ENCODE measurements at places on chromosomes 11 and 22.
A peak's percentile ranks its signal among the peaks of the same experiment; 100 is the strongest.

GRCh38 chr11:70854201-70854600 is 398.2 kb downstream of the SHANK2 start:
- DNase-seq: no peak

DNA sequence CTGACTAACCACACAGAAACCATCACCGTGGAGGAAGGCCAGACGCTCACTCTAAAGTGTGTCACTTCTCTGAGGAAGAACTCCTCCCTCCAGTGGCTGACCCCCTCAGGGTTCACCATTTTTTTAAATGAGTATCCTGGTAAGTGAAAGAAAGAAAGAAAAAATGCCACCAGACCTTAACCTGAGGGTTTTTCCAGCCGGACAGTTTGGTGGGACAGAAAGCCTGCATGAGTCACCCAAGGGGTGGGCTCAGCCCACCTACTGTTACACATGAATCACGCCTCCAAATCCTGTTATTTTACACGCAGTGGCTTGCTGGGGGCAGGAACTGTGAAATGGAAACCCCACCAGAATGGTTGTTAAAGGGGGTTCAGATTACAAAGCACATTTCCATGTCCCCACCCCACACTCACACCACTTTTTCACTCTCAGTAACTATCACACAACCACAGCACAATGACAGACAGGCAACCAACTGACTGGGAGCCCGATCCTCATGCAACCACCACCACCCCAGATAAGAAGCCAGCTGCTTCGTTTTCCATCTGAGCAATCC is 11.9 kb downstream of the CRTAM start:
- peak; percentile 5 for DNase-seq

- DNase-seq: no peak
Measured at GRCh38 chr22:29073618-29074275, 912 bp downstream of the KREMEN1 start.

DNA sequence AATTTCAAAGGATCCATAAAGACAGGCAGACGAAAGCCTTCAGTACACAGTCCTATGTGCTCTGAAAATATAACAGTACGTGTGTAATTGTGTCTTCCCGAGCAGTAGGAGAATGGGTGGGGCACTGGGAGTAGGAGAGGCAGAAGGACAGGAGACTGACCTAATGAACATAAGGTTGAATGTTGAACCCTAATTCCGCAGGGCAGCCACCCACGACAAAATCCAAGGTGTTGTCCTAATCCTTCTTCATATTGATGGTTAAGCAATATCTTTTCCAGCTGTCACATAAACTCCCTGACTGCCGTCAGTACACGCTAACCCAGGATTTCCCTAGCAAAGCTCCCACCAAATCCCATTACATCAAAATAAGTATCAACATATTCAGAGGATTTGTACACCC is 34.5 kb downstream of the SPATA19 start:
- no peak for DNase-seq

GRCh38 chr22:21726650-21727049 is 8.9 kb downstream of the YPEL1 start:
- peak; percentile 35 for DNase-seq

GRCh38 chr11:102407901-102408300 is 44.7 kb downstream of the TMEM123 start:
- no peak for DNase-seq

DNA sequence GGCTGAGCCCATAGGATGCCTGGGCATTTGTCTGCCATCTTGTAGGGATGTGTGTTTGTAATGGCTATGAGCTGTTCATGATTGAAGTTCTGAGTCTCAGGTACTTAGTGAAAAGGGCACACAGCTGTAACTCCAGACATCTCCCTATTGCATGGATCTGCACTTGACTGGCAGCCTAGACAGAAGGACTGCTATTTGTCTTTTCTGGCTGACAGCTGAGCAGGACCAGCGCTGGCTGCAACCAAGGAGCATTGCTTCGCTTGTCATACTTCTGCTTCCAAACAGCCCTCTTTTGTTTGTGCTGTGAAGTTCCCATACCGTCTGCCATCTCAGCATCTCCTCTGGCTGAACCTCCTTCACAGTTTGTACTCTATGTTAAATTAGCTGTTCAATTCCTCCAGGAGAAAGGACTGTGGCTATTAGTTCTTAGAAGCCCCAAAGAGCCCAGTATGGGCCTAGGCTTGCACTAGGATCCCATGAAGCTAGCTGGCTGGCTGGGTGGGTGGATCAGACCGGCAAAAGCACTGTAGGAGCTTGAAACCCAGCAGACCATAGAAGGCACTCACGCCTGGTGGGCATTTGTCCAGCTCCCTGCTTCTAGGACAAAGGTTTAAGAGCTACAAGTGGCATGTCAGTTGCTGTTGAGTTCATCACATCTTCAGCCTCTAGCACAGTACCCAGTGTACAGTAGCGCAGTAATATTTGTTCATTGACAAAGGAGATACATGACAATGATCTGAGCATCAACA is 20.4 kb downstream of the HIRA start:
- no peak for DNase-seq

DNA sequence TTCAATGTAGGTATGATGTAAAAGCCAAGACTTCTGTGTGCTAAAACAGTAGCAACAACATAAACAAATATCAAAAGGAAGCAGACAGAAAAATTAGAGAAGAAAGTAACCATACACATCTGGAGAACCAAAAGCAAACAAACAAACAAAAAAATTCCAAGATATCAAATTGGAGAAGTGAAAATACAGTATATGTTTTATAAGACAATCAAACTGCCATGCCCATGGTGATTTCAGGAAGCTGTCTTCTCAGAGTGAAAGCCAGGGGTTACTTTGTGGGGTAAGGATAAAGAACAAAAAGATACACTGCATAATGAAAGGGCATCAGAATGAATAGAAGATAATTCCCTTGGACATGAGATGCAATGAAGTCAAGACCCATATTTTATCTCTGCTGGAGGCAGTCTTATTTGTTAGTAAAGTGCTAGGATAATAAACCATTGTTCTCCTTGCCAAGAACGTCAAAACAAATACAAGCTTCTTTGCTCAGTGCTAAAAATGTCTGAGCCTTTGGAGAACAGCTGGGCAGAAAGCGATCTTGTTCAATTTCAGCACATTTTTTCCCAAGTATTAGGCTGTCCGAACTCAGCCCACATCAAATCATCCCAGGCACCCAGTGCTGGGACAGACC is 38.1 kb upstream of the LDLRAD3 start:
- no peak for DNase-seq

- no peak for DNase-seq
Measured at GRCh38 chr11:108466405-108466804, 924 bp downstream of the C11orf65 start.

GRCh38 chr11:129951201-129951865 is 51.3 kb downstream of the PRDM10 start:
- no peak for DNase-seq

GRCh38 chr11:65424205-65425104 is 1.9 kb downstream of the NEAT1 start:
- peak; percentile 61 for DNase-seq

DNA sequence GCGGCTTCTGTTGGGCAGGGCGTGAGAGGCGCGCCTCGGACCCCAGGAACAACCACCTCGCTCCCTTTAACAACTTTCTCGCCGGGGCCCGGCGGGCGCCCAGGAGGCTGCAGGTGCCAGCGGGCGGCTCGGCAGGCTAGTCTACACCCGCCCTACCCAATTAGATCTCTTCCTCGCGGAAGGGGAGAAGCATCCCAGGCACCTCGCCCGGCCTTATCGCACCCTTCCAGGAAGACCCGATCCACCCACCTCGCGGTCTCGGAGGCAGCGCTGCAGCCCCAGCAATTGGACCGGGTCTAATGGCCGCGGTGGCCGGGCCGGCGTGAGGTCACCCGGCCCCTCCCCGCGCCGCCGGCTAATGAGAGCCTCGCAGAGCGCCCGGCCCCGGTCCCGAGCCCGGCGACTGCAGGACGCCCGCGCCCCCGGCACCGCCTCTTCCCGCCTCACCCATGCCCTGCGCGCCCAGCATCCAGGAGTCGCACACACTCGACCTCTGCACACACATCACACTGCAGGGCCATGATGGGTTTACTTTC is at the start of gene PLAAT3:
PLAAT3 (minus strand) TSS at position 298 of the 536 bp plus-strand sequence. CDS start 419 bp downstream, outside the sequence.
- DNase-seq: peak; percentile 11

GRCh38 chr22:32411402-32411801 is 645 bp downstream of the RTCB start:
- no peak for DNase-seq

DNA sequence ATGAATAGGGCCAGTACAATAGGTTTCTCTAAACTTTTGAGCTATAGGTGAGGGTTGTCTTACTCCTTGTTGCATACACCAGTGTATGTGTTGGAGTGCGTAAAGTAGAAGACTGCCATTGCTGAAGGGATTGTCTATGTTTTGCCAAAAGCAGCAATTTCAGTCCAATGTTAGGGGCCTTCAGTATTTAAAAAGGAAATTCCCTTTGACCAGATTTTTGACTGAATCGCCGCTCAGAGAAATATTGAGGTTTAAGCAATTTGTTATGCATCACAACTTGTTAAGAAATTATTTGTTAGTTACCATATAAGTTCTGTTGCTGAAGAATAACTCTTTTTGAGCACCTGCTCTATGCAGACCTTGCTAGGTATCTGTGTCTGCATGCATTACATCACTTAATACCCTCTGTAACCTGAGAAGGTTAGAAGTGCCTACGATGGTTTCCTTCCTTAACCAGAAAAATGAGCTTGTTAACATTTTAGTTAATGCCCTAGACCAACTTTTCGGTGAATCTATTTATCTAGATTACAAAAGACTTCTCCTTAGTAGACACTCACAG is 33.9 kb downstream of the MMP20 start:
- DNase-seq: no peak

DNA sequence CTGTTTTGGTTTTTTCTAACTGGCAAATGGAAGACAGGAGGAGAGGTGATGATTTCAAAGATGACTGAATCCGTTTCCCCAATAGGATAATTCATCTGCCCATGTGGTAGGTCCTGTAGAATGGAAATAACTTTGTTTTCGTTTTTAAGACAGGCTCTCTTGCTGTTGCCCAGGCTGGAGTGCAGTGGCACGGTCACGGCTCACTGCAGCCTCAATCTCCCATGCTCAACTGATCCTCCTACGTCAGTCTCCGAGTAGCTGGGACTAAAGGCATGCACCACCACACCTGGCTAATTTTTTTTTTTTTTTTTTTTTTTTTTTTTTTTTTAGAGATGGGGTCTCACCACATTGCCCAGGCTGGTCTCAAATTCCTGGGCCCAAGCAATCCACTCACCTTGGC is 77.4 kb upstream of the BIRC3 start:
- no peak for DNase-seq

GRCh38 chr11:123374622-123374968 is 55.5 kb upstream of the GRAMD1B start:
- DNase-seq: no peak

GRCh38 chr11:110366291-110366690 is 63.5 kb upstream of the FDX1 start:
- DNase-seq: no peak

All from CD4-positive, alpha-beta T cell treated with Interleukin-6 at 100 ng/mL for 8 hours (primary cell).